Activated CD8-positive, alpha-beta memory T cell treated with anti-CD3 and anti-CD28 coated beads for 4 hours (primary cell): ENCODE measurements at places on chromosomes 2 and 18.

DNA sequence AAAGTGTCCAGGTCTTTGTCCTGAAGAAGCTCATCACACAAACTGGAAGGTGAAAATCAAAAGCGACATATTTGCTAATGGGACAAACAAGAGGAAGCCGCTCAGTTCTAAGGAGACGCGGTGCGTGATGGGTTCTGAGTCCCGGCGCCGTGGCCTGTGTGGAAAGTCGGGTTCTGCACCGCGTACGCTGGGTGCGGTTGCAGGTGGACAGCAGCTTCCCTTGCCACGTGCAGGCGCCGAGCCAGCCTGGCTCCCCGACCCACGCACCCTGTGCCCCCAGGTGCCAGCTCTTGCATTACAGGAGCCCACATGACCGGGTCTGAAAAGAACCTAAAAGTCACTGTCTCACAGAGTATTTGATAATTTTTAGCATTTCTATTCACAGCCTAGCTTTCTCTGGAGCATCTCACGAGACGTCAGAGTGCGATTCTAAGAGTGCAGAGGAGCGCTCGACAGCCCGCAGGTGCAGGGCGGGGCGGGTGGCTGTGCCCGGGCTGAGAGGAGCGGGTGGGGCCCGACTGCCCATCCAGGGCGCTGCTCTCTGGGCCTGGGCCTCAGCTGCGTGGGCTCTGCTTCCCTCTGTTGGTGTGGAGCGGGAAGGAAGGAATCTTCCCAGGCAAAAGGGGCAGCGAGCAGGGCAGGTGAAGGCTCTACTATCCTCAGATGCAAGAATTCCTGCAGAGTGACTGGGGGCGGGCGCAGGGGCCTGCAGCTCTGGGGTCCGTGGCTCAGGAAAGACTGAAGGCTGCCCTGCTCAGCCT is 39.4 kb downstream of the MYT1L start:
- no peak for DNase-seq

DNA sequence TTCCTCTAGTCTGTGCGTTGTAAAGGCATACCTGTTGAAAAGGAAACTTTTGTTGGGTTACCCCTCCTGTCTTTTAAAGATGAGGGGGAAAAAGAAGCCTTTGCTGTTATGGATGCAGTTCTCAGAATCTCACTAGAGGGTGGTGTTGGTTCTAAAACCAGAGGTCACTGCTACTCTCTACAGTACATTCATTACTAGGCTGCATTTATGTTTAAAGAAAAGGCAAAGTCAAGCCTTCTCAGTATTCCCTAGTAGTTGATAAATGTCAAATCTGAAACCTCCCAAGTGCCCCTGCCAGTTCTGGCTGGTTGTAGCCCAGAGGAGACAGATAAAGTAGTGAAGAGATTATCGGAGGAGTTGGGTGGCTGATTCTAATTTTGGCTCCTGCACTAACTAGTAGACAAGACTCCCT is 1.4 kb upstream of the PLCL1 start:
- no peak for DNase-seq

GRCh38 chr2:101790416-101790815 is 92.9 kb downstream of the MAP4K4 start:
- no peak for DNase-seq

GRCh38 chr18:33946336-33946735 is 278.4 kb downstream of the NOL4 start:
- DNase-seq: no peak

DNA sequence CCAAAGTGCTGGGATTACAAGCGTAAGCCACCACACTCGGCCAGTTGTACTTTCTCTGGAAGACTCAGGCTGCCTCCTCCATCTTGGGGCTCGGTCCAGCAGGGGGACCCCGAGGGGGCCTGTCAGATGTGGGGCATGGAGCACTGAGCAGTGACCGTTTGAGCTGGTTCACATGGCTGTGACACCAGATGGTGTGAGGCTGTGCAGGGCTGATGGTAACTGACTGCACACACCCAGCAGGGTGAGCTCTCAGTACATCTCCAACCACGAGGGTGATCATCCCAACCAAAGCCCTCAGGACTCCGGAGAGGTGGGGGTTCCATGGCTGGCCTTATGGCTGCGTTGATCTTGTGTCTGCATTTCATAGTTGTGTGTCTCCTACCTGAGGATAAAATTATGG is 63.4 kb downstream of the FAM168B start:
- DNase-seq: no peak

DNA sequence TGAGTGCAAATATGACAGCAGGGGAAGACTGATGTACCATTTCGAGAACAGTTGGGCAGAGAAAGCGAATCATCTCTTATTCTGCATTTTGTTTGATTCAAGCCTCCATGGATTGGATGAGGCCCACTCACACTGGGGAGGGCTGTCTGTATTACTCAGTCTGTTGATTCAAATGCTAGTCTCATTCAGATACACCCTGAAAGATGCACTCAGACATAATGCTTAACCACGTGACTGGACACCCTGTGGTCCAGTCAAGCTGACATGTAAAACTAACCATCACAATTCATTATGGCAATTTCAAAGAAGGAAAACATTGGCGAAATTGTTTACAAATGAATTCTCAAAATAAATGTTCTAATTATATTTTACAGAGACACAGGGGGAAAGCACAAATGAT is 1210.2 kb downstream of the DPP10 start:
- no peak for DNase-seq
